ENCODE measurements at places on chromosomes 5 and 9.

GRCh38 chr5:66406761-66407336, 189.3 kb upstream of the MAST4 start:
- no peak for DNase-seq

DNA sequence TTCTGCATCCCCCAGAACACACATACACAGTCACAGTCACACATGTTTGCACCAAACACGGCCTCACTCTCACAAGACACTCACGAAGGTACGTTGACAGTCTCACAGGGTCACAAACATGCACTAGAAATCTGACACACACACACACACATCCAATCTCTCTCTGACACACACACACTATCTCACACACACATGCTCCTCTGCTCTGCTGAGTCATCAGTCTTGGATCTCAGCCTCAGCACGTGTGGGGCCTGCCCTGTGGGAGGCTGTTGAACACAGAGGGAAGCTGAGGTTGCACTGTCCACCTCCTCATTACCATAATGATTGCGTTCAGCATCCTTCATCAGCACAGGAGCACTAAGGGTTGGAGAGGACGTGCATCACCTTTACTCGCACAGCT, 188.8 kb downstream of the MTRR start:
- DNase-seq = no peak

DNA sequence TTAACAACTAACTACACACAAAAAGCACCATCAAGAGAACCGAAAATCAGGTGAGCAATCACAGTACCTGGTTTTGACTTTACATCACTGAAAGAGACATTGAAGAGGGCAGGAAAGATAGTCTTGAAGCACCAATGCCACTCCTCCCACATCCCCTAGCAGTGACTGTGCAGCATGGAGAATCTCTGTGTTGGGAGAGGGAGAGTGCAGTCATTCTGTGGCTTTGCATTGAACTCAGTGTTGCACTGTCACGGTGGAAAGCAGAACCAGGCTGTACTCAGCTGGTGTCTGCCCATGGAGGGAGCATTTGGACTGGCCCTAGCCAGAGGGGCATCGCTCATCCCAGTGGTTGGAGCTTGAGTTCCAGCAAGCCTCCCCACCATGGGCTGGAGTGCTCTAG, 40.4 kb downstream of the C5 start:
- DNase-seq = no peak

- no peak for DNase-seq
These were observed 15.5 kb downstream of the ATOX1 start for GRCh38 chr5:151742870-151743294.

DNA sequence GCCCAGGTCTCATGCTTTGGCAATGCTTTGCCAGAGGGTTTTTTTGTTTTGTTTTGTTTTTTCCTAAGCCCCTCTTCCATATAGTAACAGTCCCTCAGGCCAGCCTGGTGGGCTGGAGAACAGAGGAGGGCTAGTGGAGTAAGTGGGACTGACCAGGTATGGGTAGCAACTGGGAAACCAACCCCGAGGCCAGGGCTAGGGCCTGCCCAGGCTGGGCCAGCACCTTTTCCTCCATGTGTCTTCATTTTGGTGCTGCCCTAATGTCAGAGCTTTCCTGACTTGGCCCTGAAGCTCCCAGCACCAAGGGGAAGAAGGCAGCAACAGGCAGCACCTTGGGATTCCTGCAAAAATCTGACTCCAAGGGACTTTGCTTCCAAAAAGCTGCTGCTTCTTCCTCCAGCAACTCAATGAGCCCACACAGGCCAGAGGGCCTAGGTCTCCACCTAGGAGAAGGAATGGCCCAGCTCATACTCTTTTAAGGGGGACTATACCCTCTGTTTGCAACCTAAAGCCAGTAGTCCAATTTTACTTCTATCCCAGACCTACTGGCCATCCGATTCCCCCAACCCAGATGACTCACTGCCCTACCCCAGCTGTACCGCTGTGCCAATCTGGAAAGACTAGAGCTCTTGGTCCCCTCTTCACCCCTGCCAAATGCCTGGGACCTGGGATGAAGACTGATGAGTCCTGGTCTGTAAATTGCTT, 105.1 kb downstream of the PSD2 start:
- DNase-seq = no peak

- no peak for DNase-seq
These were observed 492.2 kb downstream of the NR2F1-AS1 start for GRCh38 chr5:93088592-93089389.

DNA sequence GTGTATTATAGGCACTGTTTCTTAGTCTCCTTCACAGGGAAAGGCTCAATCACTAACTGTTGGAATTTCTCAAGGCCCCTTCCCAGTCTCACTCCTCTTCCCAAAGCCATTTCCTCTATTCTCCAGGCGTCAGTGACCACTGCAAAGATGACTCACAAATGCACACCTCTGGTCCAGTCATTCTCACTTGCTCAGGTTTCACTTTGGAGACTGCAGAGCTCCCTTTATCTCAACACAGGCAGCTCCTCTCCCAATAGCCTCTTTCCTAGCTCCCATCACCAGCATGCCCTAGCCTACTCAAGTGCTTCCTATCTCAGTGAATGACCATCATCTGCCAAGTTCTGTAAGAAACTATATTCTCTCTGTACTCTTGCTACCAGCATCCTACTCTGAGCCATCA, 323.6 kb downstream of the NTRK2 start:
- no peak for DNase-seq

GRCh38 chr9:79551586-79551985, 20.2 kb upstream of the TLE4 start:
- no peak for DNase-seq

DNA sequence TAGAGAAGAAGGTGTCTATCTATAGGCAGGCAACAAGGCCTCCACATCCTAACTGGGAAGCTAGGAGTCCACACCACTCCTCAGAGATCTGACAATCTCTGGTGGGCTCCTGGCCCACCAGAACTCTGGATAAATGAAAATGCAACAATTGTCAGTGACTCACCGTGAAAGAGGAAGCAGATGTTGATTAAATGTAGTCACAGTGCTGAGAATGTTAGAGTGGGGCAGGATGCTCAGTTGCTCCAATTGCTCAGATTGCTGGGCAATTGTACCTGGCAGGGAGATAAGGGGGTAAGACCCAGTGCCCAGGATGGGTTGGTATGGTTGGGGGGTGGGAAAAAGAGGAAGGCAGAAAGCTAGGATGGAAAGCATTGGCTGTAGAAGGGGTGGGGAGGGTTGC, 4.3 kb downstream of the CCL19 start:
- peak; percentile 10 for DNase-seq

- no peak for DNase-seq
These were observed 39.2 kb downstream of the NEK6 start for GRCh38 chr9:124296796-124297550.

- DNase-seq = peak; percentile 93
These were observed 30.8 kb downstream of the MTAP start for GRCh38 chr9:21833090-21833801.

- DNase-seq = no peak
These were observed 291.0 kb downstream of the DOCK8 start for GRCh38 chr9:505741-506059.

- DNase-seq = no peak
These were observed 109.9 kb downstream of the UGCG start for GRCh38 chr9:112006361-112007020.

DNA sequence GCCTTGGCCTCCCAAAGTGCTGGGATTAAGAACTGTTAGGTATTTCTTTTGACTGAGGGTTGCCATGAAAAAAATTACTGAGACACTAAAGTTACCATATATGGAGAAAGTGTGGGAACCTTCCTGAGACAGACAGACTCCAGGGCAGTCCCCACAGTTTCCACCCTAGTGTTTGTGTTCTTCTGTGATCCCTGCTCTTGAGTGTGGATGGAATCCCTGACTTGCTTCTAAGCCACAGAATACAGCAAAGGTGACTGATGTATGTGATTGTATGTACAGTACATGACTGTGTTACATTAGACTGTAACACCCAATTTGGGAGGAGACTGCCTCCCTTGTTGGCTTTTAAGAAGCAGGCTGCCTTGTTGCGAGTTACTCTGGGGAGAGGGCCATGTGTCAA, 24.7 kb upstream of the ADAM19 start:
- no peak for DNase-seq

GRCh38 chr9:72564479-72565281, 43.3 kb downstream of the TMC1 start:
- DNase-seq = no peak

DNA sequence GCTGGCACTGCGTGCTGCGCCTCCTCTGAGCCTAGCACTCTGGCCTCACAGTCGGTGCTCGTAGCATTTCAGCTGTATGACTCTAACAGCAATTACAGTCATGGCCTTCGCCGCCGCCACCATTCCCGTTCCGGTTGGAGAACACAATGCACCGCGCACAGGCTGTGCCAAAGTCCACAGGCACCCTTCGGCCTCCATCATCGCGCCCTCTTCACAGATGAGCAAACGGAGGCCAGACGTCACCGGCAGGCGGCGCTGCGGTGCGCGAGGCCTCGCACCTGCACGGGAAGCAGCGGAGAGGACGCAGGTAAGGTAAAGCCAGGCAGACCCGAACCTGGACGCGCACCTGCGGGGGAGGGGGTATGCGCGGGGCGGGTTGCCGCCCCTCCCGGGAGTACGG, 128.9 kb downstream of the BARX1 start:
- no peak for DNase-seq

GRCh38 chr5:157592594-157592993, 17.0 kb upstream of the ADAM19 start:
- no peak for DNase-seq

DNA sequence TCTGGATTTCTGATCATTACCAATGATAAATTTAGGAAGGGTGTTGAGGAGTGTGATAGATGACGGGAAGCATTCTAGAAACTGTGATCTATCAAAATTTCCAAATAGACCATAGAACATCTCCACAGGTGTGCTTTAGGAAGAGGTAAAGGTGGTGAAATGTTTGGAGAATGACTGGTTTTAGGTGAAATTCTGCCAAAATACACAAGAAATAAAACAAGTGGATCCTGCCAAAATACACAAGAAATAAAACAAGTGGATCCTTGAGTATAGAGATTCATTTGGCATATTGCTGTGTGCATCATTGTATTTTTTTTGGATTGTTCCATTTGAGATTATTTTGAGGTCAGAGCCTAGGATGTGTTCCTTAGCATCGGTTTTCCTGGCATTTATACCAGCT, 88.3 kb upstream of the CTNND2 start:
- DNase-seq = no peak

GRCh38 chr9:36960575-36960955, 73.5 kb downstream of the PAX5 start:
- no peak for DNase-seq

DNA sequence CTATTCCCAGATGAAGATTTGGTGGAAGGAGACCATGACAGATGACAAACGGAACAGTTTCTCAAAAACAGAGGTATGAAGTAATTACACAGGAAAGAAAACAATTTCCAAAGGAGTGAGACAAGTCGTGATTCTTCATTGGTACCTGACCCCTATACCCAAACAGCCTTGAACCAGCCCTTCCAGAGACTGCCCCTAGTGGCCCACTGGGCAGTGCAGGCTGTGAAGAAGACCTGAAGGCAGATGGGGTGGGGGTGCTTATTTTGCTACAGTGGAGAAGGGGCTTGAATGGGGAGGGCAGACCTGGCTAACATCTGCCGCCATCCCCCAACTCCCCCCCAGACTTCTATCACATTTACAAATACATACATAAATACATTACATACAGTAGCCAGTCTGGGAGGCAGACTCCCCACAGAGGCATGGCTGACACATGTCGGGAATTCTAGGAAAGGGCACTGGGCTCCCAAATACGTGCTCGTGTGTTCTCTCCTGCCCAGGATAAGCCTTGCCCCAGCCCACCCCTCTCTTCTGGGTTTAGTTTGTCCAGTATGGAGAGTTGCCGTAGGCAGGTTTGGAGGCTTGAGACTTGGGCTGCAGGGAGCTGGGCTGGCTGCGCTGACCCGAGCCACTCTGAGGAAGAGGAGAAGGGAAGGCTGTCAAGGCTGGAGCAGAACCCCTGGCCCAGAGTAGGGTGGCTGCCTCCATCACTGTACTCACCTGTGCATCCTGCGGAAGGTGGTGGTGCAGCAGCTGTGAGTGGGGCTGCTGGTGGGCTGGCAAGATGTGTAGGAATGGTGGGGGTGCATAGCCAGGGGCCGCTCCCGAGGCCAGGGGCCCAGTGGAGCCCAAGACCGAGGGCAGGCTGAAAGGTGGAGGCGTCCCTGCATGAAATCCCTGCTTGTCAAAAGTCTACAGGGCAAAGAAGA, 105.3 kb downstream of the UBE2R2 start:
- no peak for DNase-seq

DNA sequence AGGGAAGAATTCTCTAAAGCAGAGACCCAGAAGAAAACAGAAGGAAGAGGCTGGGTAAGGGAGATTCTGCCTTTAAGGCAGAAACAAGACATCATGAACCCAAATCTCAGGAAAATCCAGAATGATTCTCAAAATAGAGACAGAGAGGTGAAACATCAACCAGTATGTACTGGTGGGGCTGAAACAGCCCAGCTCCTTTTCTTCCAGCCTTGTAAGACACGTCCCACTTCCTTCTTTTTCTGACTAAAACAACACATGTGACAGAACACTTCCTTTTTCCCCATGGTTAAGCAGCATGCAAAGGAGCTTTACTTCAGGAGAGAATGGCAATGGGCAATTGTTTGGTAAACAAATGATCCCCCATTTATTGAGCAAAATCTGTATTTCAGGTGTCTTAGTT, 230.8 kb upstream of the NR4A3 start:
- DNase-seq = peak; percentile 71

DNA sequence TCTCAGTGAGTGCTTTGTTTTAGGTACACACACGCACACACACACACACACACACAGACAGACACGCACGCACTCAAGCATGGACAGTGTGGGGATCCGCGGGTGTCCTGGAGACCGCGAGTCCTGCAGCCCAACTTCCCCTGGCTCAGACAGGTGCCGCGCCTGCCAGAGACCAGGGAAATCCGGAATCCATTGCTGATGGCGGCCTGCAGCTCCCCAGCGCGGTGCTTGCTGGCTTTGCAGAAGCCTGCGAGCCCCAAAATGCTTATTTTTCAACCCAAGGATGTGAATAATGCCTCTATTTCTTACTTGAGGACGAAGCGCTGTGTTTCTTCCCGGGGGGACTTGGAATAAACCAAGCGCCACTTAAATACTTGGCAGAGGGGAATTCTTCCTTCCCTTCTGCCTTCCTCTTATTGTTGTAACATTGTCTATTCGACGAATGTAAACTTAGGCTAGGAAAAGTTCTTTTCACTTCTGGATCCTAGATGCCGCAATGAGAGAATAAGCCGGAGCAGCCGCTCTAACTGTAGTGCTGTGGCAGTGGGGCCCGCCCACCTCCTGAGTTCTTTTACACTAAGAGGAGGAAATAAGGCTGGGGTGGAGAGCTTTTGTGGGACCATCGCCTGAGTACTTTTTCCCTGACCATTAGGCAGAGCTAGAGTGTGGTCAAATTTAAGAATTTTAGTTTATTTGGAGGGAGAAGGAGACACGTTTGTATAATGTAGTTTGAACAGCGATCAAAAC, 802 bp downstream of the ITGA2 start:
- peak; percentile 4 for DNase-seq

DNA sequence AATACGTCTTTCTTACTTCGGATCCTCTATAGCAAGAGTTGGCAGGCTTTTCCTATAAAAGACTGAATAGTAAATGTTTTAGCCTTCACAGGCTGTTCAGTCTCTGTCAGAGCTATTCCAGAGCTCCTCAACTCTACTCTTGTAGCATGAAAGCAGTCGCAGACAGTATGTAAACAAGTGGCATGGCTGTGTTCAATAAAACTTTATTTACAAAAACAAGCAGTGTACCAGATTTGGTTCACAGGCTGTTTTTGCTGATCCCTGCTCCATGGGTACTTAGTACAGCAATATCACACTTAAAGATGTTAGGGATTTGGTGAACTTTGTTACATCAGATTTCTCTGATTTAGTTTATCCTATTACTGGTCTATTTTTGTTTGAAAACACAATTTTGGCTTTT, 235.2 kb downstream of the MLLT3 start:
- DNase-seq = no peak
